Midbrain (tissue), 1 donor: ENCODE measurements at places on chromosomes 7 and 10.

DNA sequence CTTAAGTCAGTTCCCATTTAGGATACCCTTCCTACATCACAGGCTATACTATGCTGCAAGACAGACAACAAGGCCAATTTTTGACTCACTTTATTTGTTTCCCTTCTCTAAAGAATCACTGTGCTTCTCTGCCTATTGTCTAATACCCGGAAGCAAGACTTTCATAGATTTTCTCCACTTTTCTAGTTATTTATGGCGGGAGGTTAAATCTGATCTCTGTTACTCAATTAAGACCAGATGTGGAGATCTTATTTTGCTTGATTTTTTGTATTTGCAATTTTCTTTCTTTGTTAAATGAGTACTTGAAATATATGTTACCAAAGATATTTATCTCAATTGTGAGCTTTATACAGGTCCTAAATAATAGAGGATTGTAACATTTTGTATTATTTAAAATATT lies 511.5 kb downstream of the ATRNL1 start:
- no peak for DNase-seq

GRCh38 chr10:44766631-44767030 lies 144.5 kb upstream of the TMEM72 start:
- no peak for DNase-seq

- DNase-seq = no peak
These were observed 93.5 kb upstream of the ZNF804B start for GRCh38 chr7:88665892-88666514.

DNA sequence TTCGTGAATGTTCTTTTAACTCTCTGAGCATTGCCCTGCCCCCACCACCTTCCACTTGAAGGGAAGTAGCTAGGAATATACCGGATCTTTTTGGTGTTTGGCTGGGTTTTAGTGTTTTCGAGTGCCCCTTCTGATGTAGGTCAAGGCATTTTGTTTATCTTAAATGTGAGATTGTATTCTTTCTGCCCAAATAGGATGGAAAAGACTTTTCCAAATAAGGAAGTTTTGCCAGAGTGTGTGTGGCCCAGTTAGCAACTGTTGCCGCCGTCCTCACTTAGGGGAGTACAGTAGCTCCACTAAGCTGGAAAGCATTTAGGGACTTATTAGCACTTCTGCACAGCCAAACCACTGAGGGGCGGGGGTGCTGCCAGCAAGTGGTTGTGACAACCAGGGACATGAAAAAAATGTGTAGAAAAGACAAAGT lies 29.8 kb upstream of the VCL start:
- DNase-seq = no peak

- DNase-seq = no peak
These were observed 85.3 kb upstream of the UNC5B start for GRCh38 chr10:71127104-71127503.
